ENCODE measurements at places on chromosomes 4 and X. TPM values are rescaled to one million over a fixed set of nuclear protein-coding genes. Genes with fewer than 3 reads are reported as not detected.

DNA sequence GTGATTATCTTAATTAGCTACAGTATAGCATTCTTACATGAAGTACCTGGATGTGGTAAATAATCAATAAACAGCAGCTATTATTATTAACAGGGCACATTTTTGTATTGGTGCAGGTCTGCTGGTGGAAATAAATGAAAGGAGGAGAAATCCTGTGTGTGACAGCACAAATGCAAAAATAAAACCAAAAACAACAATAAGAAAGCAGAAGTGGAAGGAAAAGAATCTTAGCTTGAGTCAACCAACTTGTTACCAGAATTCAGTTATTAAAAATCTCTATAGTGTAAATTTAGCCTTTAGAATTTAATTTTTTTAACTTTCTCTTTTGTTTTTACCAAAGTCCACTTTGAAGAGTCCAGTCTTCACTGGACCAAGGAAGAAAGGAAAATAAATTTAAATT, 63.1 kb upstream of the LSM6 start:
- DNase-seq, result no peak

- DNase-seq, result no peak
These were observed 21.6 kb upstream of the PCDH10 start for GRCh38 chr4:133127500-133127899.

DNA sequence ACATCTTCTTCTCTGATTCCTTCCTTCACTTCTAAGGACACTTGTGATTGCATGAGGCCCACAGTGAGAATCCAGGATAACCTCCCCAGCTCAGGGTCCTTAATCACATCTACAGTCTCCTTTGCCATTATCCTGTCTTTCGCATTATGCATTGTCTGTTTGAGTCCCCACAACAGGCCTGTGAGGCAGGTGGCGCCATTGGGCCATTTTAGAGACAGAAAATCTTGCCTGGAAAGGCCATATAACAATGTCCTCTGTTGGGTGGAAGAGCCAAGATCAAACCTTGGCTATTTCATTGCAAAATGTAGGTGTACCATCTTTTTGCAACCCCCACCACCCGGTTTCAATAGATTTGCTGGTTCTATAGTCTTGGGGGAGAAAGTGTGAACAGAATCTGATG, 11.8 kb upstream of the DCUN1D4 start:
- peak; percentile 77 for DNase-seq

CENPVL2 gene
- total RNA-seq, result not detected

DNA sequence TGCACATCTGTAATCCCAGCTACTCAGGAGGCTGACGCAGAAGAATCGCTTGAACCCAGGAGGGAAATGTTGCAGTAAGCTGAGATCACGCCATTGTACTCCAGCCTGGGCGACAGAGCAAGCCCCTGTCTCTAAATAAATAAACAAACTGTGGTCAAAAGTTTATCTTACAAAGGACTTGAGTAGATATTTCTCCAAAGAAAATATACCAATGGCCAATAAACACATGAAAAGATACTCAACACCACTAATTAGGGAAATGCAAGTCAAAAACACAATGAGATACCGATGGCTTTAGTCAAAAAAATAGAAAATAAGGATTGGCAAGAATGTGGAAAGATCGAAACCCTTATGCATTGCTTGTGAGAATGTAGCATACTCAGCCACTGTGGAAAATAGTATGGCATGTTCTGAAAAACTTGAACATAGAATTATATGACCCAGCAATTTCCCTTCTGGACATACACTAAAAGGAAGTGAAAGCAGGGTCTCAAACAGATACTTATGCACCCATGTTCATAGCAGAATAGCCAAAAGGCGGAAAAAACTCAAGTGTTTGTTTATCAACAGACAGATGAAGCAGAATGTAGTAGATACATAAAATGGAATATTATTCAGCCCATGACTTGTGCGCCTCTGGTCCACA, 2.0 kb upstream of the CFAP97 start:
- no peak for DNase-seq

STEEP1 gene
- total RNA-seq, result 16.0 TPM

ART3 gene
- total RNA-seq, result 145 TPM

- DNase-seq, result no peak
These were observed 126.9 kb downstream of the VCX3B start for GRCh38 chrX:8591501-8591900.

- DNase-seq, result no peak
These were observed 21.0 kb upstream of the UGT2B7 start for GRCh38 chr4:69075061-69075792.

DNA sequence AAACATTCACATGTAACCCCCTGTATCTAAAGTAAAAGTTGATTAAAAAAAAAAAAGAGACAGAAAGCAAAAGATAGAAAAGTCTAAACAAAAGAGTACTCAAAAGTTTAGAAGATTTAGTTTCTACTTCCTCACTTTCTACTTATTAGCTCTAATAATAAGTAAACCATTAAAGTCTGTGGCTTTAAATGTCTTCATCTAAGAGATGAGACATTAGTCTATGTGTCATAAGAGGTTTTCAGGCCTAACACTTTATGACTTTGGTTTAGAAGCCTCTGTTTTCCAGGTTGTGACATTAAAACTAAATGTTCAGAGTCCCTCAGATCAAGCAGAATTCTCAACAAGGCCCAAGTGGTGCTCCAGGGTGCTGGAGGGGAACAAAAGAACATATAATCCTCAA, 42.2 kb upstream of the GUCY1A1 start:
- DNase-seq, result no peak

- DNase-seq, result no peak
These were observed 112.8 kb upstream of the HPF1 start for GRCh38 chr4:169870507-169870906.

CCSER1 gene
- total RNA-seq, result 13.3 TPM

GRCh38 chr4:185638548-185639301, 103.4 kb upstream of the PDLIM3 start:
- DNase-seq, result peak; percentile 40
